ENCODE measurements at places on chromosomes 3 and 15. TPM values are rescaled to one million over a fixed set of nuclear protein-coding genes. Genes with fewer than 3 reads are reported as not detected.
A peak's percentile ranks its signal among the peaks of the same experiment; 100 is the strongest.

DNA sequence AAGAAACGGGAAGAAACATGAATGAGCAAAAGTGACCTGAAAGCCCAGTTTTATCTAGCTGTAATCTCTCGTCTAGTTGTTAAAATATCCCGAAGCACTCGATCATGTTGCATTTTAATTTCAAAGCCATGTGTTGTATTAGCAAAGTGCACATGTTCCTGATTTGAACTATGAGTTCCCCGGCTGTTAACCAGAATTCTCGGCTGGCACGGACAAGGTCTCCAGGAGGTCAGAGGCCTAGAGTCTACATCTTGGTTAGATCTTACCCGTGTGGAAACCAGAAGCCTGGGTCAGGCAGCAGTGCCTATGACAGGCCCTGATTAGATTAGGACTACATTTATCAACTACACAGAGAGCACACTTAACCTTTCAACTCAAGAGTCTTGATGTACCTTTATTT, 195.8 kb downstream of the CDIN1 start:
- no peak for DNase-seq

Gene GOLGA6D
- polyA plus RNA-seq: not detected

- no peak for DNase-seq
Observed at GRCh38 chr3:60826511-60826910, 424.7 kb downstream of the FHIT start.

DNA sequence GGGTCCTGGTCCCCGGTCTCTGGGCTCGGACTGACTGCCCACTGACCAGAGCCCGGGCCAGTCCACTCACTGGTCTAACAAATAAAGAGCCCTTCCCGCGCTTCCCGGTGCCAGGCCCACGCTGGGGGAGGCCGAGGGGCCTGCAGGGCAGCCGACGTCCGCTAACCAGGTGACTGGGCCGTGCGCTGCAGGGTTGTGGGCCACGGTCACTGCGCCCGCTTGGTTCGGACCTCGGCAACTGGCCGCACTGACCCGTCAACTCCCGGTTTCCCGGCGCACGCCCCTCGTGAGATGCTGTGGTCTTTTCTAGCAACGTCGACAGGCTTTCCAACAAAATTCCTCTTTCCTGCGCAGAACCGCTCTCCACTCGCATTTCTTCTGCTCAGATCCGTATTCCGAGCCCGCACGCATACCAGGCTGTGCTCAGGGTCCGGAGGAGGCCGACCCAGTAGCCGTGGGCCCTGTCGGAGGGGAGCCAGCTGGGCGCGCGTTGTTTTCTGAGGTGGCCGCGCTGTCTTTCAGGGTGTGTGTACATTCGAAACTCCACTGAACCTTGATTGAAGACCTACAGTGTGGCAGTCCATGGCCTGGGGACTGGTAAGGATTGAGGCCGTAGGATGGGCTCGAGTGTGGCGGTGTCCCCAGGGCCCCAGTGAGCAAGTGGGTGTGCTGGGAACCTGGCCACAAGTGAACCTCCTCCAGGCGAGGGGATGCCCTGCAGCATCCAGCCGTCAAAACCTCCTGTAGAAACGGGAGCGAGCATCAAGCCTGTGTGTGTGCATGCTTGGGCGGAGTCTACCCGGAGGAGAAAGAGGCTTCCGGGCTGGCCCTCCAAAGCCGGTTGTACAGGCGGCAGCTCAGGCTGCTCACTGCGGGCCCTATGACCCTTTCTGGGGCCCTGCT, 875 bp upstream of the NT5DC2 start:
- no peak for DNase-seq

DNA sequence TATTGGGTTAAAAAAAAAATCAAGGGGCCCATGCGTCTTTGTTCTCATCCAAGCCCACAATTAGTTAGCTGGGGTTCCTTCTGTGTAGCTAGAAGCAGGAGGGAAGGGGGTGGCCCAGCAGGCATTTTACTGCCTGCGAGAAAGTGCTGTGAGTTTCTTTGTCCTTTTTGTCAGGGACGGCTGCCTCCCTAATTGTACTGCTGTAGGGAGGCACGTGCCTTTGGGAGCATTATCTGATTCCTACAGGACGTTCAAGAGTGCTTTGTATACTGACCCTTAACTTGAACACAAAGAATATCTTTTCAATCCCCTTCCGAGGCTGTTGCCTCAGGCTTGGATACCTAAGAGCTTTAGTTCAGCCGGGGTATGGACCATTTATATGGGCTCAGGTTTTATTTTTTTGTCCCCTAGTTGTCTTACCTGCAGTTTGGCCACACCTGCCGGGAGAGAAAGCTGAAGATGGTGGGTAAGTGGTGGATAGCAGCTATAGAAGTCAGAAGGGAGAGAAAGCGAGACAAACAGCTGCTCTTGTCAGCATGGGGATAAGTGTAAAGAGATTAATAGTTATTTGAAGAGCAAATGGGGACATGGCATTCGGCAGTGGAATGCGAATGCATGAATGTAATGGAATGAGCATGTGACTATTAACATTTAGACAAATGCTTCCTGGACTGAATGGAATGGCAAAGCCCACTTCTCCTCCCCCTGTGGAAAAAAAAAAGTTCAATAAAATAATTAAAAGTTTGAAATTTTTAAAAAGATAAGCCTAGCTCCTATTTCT, 175.2 kb downstream of the TP63 start:
- no peak for DNase-seq

- DNase-seq: peak; percentile 67
Observed at GRCh38 chr15:73873889-73874511, 636 bp downstream of the TBC1D21 start.

GRCh38 chr15:45377609-45378148, 665 bp downstream of the GATM start:
- no peak for DNase-seq

DNA sequence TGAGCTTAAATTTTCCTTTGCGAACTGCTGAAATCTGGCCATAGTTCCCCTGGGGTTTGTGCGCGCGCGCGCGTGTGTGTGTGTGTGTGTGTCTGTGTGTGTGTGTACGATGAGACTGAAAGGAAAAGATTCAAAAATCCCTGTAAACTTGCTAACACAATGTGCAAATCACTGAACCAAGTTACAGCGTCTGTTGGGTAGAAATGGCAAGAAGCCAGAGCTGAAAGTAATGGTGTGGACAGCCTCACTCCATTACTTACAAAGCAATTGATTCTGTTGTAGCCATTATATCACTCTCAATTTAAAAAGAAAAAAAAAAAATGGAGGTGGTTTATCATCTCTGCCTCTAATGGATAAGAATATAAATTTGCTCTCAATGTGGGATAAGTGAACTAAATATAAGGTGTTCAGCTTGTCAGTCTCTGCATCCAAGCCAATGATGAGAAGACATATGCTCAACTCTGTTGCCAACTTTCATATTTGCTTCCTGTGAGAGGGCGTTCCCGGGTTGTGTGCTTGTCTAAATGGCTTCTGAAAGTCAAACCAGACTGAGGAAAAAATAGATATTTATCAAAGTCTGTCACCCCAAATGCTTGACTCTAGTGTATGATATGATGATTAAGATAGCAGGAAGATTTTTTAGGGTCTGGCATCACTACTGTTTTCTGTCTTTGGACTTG, 422.2 kb downstream of the ZNF385D start:
- no peak for DNase-seq

- peak; percentile 21 for DNase-seq
Observed at GRCh38 chr3:127911421-127911931, 3.6 kb upstream of the KBTBD12 start.

DNA sequence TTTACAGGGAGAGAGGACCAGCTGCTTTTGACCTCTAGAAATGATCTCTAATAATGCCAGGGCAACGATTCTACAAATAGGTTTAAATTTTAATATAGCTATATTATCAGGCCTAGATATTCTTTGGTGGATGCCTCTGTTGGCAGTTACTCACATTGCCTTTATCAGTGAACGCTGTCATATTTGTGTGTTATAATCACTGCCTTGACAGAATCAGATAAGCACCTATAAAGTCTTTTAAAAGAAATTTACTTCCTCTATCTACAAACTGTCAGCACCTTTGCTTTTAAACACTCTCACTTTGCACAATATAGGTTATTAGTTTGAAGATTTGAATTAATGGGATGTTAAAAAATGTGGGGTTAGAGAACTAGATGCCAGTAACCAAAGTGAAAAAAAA, 324.1 kb downstream of the ZIC1 start:
- no peak for DNase-seq

GRCh38 chr15:81185631-81186295, 10.9 kb upstream of the IL16 start:
- no peak for DNase-seq

Gene XCR1
- polyA plus RNA-seq: 0.03 TPM

DNA sequence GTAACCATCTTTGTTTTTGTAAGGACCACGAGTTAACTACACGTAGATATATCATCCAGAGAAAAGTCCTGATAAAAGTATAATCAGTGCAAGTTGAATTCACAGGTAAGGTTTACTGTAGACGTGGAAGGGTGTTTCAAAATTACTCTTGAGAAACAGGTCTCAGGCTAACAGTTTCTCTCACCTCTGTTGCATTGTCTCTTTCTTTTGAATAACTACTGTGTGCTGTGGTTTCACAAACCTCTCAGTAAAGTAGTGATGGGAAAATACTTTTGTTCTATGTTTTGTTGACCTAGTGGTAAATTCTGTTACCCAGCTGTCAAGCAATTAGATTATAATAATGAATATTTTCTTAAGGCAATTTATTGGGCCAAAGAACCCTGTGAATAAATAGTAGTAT, 75.2 kb downstream of the RBMS3 start:
- no peak for DNase-seq

DNA sequence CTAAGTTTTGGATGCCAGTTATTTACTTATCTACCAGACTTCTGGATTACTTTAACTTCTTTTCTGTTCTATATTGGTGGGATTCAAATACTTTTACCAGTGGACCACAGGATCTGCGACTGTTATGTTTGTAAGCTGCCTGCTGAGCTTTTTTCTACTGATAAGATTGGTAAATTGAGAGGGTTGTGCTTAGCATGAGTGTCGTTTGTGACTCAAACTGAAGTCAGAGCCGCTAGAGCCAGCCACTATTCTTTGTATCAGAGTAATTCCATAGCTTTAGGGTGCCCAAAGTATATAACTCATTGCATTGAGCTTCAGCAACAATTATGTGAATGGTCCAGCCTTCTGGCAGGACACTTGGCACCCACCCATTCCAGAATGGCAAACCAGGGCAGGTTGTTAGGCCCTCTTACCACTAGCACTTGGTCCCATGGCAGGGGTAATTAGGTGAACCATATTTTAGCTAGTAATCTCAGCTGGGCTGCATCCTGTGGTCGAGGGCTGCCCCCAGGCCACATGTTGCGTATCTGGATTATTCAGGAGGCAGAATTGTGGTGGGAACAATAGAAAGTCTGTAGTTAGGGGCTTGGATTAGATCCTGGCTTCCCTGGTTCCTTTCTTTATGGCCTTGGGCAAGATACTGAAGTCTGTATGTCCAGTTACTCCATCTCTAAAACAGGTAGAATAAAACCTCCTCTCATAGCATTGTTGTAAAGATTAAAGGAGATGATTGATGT, 6.0 kb downstream of the PLCL2 start:
- no peak for DNase-seq

GRCh38 chr3:81743096-81744025, 18.1 kb downstream of the GBE1 start:
- DNase-seq: peak; percentile 28

Gene HCN4
- not detected for polyA plus RNA-seq

DNA sequence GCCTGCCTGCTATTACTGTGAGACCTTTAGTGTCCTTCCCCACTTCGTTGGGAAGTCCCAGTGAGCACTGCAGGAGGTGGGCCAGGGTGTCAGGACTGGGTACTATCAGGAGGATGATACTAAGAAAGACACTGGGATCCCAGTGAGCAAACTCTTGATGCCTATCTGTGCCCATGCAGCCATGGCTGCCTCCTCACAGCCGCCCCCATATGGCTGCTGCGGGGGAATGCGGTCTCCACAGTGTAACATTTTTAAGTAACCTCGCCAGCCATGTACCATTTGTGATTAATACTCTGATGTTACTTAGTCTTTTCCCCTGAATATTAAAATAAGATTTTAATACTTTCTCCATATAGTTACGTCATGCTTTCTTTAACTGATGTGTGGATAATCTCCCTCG, 312.2 kb downstream of the RYR3 start:
- DNase-seq: no peak

Gene KNL1
- 0.13 TPM for polyA plus RNA-seq

- peak; percentile 74 for DNase-seq
Observed at GRCh38 chr3:87997966-87998365, 60.8 kb downstream of the CGGBP1 start.

DNA sequence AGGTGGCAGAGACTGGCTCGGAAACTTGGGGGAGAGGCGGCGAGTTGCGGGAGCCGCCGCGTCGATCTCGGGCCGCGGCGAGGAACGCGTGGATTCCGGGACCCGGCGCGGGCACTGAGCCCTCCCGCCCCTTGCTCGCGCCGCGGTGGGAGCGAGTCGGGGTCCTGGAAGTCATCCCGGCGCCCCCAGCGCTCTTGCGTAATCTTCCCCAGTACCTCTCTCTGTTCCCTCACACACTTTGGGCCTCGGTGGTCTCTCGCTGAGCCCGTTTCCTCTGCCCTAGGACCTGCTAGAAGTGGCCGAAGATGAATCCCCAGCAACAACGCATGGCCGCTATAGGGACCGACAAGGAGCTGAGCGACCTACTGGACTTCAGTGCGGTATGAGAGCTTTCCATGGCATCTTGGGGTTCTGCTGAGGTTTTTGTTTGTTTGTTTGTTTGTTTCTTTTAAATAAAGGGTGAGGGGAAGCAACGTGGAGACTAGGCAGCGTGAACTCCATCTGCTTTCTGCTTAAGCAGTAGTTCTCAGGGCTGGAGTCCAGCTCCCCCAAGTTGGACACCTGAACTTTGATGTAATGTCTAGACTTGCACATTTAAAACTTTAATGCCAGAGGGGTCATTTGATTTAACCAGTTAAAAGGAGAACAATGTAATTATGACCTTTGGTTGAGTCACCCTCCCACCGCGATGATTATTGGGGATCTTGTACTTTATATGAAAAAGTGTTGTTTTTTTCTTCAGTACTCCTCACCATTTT, 1.3 kb downstream of the TCF12 start:
- peak; percentile 21 for DNase-seq

DNA sequence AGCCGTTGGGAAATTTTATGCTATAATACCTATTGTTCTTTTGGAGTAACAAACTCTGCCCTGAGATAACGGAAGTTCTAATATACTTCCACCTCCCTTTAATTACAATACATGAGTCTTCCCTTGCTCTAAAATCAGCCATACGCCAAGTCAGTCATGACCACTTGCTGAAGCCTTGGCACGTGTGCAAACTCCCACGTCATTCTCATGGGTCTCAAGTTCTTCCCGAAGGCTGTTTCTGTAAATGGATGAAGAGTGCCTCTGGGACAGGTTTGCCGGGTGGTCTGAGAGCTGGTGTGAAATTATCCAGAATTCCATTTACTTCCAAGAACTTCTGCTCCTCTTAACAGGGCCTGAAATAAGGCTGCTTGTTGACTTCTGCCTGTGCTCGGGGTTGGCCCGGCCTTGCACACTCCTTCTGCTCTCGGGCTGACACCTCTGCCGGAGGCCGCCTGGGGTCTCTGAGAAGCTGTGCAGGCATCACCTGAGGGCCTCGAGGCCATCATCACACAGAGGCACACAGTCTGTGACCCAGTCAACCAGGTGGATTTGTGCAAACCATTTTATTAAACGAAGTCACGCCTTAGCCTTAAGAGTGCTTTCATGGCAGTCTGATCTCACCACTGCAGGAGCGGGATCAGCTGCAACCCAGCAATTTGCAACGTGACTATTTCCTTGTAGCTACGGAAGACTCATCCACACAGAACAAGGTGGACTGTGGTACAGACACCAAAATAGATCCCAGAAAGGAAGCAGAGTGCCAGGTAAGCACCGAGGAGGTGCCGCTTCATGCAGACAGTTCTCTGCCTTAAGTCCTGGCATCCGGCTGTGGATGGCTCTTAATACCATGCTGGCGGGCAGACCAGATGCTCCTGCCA, 120.1 kb downstream of the ADAMTS17 start:
- DNase-seq: no peak

Gene TSEN2
- polyA plus RNA-seq: 3.2 TPM

GRCh38 chr15:48721061-48721810, 75.7 kb upstream of the FBN1 start:
- DNase-seq: no peak

Gene CMSS1
- 1.1 TPM for polyA plus RNA-seq

All from CD14-positive monocyte (primary cell).